ENCODE measurements at places on chromosomes 7 and 10. TPM values are rescaled to one million over a fixed set of nuclear protein-coding genes. Genes with fewer than 3 reads are reported as not detected.

The STRIP2 gene
- total RNA-seq: 51.8 TPM

DNA sequence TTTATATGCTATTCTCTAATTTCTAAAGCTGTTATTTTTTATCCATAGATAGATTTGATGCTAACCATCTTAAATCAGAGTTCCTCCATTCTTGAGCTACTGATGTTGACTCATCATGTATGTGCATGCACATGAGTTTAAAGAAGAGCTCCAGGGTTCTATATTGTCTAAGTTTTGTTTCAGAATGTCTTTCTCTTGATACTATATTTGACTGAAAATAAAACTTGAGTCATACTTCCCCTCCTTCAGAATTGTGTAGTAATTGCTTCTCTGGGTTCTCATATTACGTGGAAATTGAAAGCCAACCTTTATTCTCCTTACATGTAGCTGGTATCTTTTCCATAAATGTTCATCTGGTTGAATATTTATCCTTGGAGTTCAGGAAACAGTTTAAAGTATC lies 89.4 kb downstream of the LRRTM3 start:
- H3K27ac ChIP-seq: no peak overlapping the region
- no peak for DNase-seq
- peaks cover 3% of the 10 kb centered on the region for H3K27me3 ChIP-seq
- H3K4me1 ChIP-seq: peaks cover 2% of the 10 kb centered on the region
- H3K36me3 ChIP-seq: no peaks in the 10 kb centered on the region

The TBX20 gene
- not detected for total RNA-seq

DNA sequence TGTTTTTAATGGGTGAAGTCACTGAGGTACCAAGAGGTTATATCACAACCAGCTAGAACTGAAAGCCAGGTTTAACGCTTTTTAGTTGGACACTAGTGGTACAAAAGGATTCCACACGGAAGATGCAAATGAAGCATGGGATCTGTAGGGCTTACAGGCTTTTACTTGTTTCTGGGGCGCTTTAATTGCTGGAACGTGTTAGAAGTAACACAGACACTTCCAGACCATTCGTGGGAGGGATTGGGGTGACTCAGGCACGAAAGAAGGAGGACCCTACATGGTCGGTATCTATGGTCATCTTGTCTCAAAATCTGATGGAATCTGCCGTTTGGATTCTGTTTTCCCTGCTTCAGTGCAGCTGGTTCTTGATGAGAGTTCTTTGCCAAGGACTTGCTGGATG lies 1.0 kb downstream of the YKT6 start:
- peaks cover 16% of the 10 kb centered on the region for H3K36me3 ChIP-seq
- peaks cover 25% of the 10 kb centered on the region for H3K4me1 ChIP-seq
- no peak overlapping the region for H3K27ac ChIP-seq

The CALN1 gene
- total RNA-seq: 0.11 TPM

The INSYN2A gene
- total RNA-seq: not detected

DNA sequence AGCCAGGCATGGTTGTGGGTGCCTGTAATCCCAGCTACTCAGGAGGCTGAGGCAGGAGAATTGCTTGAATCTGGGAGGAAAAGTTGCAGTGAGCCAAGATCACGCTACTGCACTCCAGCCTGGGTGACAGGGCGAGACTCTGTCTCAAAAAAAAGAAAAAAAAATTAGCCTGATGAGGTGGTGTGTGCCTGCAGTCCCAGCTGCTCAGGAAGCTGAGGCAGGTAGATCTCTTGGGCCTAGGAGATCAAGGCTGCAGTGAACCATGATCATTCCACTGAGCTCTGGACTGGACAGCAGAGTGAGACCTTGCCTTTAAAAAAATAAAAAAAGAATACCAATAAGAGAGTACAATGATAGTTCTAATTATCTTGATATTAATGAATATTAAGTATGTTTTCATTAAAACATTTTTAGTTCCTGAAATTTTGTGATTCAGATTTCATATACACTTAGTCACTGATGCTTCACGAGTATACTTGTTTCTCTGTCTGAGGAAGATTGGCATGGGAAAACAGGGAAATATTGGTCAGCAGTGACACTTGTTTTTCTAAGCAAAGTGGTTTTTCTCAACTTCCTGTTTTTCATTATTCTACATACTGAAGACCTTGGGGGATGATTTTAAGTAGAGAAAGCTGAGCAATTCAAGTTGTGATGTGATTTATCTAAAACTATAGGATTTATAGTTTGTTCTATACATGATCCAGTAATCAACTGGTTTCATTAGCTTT lies 76.8 kb downstream of the ADK start:
- H3K4me3 ChIP-seq: no peak overlapping the region
- H3K4me1 ChIP-seq: peaks cover 30% of the 10 kb centered on the region
- H3K27ac ChIP-seq: peak overlapping the region; percentile 81
- no peaks in the 10 kb centered on the region for H3K27me3 ChIP-seq
